Erythroblast (primary cell): ENCODE measurements at places on chromosomes 2 and 18.

DNA sequence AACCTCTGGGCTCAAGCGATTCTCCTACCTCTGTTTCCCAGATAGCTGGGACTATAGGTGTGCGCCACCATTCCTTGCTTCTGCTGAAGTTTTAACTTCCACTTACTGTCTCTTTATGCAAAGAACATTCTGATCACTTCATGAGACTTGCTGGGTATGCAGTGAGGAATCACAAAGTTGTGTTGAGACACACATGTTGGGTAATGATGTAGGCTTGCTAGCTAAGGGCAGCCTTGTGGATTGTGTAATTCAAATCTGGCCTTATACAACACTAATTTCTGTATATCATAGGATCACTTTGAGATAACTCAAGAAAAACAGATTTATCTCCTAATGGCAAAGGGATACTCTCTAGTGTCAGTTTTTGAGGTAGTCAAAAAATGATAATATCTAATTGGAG, 24.2 kb downstream of the XRCC5 start:
- no peak for DNase-seq

DNA sequence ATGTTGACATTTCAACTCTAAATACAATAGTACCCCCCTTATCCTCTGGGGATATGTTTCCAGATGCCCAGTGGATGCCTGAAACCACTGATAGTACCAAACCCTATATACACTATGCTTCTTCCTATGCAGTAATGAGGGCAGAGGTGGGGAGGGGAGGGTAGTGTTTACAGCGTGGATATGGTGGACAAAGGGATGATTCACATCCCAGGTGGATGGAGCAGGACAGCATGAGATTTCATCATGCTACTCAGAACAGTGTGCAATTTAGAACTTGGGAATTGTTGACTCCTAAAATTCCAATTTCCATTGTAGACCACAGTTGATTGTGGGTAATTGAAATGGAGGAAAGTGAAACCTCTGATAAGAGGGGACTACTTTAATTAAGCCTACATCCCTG, 75.4 kb downstream of the TSN start:
- no peak for DNase-seq

DNA sequence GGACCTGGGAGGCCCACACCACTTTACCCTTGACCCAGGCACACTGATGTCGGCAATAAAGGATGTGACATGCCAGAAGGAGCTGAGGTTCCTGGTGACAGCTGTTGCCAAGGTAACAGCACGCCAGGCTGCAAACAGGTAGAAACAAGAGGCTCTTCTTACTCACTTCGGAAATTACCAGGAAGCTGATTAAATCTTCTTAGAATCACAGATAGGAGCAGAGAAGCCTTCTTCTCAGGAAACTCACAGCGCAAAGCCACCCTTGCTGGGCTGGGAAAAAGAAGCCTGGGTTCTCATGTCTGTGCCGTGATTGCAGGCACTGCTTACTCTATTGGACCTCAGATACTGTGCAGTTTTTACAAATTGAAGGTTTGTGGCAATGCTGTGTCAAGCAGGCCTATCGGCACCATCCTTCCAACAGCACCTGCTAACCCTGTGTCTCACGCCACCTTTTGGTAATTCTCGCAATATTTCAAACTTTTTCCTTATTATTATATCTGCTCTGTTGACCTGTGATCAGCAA, 61.0 kb upstream of the TAF1B start:
- no peak for DNase-seq

DNA sequence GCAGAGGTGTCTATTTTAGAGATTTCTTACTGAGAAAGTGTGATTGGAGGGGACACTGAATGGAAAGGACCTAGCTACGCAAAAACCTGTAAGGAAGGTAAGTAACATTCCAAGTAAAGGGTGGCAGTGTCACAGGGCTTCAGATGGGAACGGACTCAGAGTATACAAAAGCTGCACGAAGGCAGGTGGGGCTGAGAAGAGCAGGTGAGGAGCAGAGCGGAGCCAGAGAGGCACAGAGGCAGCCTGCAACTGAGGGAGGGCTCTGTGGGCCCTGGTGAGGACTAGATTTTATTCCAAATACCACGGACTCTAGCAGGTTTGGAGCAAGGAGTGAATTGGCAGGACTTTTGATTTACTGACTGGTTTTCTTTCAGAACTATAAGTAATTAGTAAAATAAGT, 331.3 kb upstream of the PKDCC start:
- DNase-seq: no peak

DNA sequence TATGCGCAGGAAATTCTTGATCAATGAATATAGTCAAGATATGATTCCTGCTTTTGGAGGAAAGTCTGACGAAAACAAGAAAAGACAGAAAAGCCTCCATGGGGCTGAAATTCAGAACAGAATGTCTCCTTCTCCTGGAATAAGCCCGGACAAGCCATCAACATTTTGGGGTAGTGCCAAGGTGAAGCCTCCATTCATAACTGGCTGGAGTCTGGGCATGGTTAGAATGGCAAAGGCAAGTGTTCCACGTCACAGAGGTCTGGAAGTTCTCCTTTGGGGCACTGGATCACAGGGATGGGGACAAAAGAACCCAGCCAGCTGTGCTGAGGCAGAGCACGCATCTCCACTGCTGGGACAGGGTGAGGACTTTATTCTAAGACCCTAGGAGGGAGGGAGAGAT, 505.7 kb downstream of the CMPK2 start:
- no peak for DNase-seq

DNA sequence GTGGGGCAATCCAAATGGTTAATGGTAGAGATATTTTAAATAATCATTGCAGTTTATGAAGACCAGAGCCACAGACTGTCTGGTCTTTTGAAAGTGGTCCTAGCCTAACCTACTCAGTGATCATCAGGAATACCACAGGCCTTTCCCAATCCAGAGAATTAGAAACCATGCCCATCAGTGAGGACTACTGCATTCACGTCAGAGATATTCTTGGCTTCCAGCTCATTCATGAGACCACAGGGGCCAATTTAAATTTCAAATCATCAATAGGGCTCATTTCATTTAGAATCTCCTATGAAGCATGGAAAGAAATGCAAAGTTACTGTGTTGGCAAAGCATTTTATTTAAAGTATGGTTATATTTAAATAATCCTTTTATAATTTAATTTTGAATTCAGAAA, 362.3 kb upstream of the KCNJ3 start:
- DNase-seq: no peak

DNA sequence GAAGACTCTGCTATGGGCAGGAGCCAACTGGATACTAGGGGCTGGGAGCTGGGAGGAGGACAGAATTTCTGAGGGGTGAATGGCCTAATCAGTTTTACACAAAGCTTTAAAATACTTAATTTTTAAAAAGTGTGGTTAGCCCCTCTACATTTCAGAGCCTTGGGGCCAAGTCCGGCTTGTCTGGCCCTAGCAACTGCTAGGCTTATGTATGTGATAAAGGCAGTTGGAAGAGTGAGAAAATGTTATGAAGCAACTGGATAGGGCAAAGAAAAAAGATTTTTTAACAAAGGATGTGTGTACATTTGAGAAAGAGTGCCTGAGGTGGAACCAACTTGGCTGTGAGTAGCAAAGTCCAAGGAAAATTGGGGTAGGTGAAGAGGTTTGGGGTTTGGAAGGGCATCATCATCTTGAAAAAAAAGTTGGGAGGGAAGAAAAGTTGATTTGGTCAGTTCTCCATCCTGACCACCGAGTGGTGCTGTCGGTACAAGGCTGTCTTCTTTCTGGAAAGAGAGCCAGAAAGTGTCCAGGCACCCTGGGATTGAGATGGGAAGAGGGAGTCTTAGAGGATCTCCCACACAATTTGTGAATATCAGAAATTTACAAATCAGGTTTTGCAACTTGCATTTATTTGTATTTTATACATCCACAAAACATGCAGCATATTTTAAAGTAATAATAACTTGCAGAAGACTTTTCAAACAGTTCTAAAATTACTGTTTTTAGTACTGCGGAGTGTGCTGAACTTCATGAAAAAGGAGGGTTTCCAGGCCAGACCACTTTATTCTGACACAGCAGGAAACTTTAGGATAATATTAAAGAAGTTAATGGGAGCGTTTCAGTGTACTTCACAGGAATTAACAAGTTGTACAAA, 10.5 kb upstream of the CDK15 start:
- peak; percentile 56 for DNase-seq

- no peak for DNase-seq
These were observed 127.6 kb upstream of the NPAS2 start for GRCh38 chr2:100692381-100692780.

GRCh38 chr2:167424221-167424620, 535.9 kb downstream of the XIRP2 start:
- no peak for DNase-seq

- no peak for DNase-seq
These were observed 189.9 kb downstream of the SH3RF3 start for GRCh38 chr2:109318949-109319342.

DNA sequence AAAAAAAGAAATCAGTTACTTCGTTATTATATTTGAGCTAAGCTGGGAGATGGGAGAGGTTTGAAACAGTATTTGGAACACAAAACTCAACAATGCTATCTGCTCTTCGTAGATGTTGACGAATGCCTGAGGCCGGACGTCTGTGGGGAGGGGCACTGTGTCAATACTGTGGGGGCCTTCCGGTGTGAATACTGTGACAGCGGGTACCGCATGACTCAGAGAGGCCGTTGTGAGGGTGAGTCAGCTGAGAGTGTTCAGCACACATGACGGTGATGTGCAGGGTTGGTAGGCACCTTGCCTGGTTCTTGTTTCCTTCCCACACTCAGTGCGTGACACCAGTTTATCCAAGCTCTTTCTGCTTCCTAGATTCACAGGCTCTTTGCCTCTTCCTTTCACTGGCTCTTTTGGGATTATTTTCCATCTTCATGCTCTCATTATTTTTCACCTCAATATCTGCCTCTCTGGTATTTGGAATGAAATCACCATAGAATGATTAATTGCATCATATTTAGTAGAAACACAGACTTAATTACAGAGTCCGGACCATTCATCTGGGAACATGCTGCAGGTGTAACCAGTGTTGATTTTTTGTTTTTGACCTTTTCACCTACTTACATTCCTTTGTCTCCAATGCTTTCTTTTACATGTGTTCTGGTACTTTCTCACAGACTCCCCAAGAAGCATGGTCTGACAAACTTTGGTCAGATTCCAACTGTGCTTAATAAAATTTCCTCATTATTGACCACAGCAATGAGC, 200.6 kb upstream of the RASGRP3 start:
- DNase-seq: peak; percentile 10

- no peak for DNase-seq
These were observed 38.7 kb downstream of the PSD4 start for GRCh38 chr2:113212245-113213060.

GRCh38 chr18:76499637-76500340, 4.7 kb upstream of the ZNF516 start:
- DNase-seq: no peak

DNA sequence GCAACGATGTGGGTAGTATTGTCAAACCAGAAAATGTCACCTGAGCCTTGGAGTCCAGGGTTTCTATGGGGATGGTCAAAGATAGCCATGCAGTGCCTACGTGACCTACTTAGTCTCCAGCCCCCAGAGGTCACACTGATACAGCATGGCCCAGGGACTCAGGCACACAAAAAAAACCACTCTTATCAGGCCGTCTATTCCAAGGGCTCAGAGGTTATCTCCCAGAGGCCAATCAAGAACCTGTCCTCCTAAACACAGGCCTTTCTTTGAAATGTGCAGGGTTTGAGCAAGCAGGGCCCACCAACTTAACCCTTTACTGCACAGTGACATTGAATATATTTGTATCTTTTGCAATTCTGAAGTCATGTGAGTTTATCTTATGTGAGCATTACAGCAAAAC, 82.7 kb downstream of the MRO start:
- DNase-seq: no peak

DNA sequence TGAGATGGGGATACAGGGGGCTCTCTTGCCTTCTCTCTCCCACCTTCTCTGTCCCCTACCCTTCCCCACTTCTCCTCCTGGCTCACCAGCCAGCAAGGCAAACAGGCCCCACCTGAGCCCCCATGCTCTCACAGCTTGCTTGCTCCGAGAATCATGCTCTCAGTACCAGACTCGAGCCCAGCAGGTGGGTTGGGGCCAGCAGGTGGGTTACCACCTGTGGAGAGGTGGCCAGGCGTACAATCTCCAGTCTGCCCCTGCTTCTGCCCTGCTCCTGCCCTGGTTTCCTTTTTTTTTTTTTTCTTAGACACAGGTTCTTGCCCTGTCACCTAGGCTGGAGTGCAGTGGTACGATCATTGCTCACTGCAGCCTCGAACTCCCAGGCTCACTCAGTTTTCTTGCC, 214.5 kb downstream of the SH3RF3 start:
- no peak for DNase-seq

DNA sequence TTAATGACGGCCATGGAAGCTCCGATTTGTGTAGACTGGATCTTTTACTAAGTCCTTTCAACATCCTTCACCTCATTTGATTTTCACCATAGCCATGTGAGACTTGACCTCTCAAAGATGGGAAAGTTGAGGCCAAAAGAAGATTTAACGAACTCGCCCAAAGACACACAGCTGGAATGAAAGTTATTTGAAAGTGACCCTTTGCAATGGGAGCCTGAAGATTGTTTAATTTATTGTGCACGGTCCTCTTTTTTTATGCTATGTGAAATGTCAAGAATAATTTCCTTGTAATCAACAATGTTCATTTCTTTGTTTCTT, 58.0 kb upstream of the COPS8 start:
- no peak for DNase-seq

DNA sequence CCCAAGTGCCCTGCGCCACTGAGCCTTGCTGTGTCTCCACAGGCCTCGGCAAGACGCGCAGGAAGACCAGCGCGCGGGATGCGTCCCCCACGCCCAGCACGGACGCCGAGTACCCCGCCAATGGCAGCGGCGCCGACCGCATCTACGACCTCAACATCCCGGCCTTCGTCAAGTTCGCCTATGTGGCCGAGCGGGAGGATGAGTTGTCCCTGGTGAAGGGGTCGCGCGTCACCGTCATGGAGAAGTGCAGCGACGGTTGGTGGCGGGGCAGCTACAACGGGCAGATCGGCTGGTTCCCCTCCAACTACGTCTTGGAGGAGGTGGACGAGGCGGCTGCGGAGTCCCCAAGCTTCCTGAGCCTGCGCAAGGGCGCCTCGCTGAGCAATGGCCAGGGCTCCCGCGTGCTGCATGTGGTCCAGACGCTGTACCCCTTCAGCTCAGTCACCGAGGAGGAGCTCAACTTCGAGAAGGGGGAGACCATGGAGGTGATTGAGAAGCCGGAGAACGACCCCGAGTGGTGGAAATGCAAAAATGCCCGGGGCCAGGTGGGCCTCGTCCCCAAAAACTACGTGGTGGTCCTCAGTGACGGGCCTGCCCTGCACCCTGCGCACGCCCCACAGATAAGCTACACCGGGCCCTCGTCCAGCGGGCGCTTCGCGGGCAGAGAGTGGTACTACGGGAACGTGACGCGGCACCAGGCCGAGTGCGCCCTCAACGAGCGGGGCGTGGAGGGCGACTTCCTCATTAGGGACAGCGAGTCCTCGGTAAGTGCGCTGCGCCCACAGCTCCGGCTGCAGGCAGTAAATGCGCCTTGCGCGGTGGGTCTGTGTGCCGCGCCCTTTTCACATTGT, 136.8 kb downstream of the NCK2 start:
- no peak for DNase-seq

GRCh38 chr2:45932278-45932975, 281.0 kb downstream of the PRKCE start:
- DNase-seq: peak; percentile 7
